Hindlimb muscle (tissue), 1 donor: ENCODE measurements at places on chromosomes 6 and 20.
A peak's percentile ranks its signal among the peaks of the same experiment; 100 is the strongest.

- no peak for DNase-seq
Measured at GRCh38 chr6:57324538-57324937, 7.1 kb downstream of the PRIM2 start.

DNA sequence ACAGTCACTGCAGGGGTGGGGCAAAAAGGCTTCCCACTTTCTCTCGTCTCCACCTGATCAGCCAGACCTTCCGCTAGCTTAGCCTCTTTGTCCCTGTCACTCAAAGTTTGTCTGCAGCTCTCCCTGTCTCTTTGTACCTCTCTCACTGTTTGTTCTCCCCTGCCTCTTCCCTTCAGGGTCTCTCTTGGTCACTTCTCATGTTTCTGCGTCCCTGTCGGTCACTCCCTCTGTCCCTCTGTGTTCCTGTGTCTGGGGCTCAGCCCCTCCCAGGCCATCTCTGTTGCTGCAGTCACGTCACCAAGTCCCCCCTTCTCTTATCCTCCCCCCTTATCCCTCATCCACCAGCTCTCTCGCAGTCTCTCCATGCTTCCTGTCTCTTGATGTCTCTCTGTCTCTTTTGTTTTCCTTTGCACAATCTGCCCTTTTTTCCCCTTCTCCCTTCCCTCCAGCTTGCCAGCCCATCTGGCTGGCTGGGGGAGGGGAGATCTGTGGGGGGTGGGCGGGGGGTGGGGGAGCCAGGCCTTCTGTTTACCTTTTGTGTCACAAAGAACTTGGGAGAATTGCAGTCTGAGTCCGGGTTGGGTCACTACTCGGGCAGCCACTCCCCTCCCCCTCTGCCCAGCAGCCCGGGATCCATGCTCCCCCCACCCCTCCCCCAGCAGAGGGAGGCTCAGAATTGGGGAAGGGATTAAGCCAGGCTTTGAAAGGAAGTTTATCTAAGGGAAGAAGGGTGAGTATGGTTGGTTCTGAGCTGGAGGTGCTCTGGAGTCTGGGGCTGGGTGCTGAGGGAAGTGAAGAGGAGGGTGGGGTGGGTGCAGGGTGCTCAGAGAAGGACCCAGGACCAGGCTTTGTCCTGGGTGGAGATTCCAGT is 32.3 kb downstream of the FOXP4 start:
- DNase-seq: no peak

- DNase-seq: no peak
Measured at GRCh38 chr20:32806356-32806755, 13.4 kb upstream of the MAPRE1 start.

DNA sequence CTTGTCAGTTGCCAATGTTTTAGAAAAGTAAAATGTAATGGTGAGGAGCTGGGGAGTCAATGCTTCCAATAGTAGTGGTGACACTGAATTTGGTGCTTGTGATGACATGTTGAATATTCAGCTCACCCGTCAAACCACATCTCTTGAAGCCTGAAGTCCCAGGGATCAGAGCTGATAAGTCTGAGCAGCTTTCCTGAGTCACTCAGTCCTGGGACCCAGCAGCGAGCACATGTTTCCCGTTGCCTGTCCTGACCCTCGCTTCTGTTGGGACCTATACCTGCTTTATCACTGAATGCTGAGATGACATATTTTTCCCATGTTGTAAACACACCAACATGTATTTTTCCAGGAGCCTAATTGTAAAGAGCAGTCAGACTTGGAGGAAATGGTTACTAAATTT is 693.6 kb downstream of the QKI start:
- DNase-seq: no peak

GRCh38 chr6:142482249-142482648 is 180.4 kb downstream of the ADGRG6 start:
- no peak for DNase-seq

GRCh38 chr20:23039885-23040508 is 4.9 kb downstream of the SSTR4 start:
- DNase-seq: no peak

- DNase-seq: no peak
Measured at GRCh38 chr20:9809271-9809670, 29.6 kb downstream of the PAK5 start.

DNA sequence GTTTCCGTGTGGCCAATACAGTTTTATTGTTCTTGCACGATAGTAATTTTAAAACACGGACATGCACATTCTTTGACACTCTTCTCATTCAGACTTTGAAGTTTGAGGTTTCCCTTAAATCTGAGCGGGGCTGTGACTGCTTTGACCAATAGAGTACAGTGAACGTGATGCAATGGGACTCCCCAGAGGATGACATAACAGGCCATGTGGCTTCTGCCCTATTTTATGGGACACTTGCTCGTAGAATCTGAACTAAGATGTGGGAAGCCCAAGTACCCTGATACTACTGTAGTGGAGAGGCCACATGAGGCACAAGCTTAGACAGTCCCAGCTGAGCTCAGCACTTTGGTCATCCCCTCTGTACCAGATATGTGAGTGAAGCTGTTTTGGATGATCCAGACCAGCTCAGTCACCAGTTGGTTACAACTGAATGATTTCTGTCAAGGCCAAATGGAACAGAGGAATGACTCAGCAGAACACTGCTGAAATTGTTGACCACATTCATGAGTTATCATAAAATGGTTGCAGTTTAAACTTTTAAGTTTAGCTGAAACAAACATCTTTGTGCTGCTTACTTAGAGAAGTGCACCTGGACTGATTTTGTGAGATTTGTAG is 279.4 kb downstream of the RFPL4B start:
- DNase-seq: no peak

DNA sequence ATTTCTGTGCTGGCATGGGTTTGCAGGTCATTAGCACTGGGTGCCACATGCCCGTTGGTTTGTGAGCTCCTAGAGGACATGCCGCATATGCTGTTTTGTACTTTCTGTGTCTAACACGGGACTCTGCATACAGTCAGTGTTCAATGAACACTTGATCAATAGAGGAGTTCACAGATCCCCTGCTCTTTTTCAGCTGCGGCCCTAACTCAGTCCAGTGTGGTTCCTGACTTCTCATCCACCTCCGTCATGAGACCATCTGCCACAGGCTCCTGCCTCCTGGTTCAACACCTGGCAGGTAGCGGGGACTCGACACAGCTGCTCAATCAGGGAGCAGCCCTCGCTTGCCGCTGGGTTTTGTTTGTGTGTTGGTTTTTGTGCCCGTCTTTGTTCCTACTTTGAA is 13.8 kb upstream of the BMP7 start:
- DNase-seq: no peak

GRCh38 chr6:112979830-112980229 is 632.7 kb downstream of the RFPL4B start:
- peak; percentile 25 for DNase-seq

DNA sequence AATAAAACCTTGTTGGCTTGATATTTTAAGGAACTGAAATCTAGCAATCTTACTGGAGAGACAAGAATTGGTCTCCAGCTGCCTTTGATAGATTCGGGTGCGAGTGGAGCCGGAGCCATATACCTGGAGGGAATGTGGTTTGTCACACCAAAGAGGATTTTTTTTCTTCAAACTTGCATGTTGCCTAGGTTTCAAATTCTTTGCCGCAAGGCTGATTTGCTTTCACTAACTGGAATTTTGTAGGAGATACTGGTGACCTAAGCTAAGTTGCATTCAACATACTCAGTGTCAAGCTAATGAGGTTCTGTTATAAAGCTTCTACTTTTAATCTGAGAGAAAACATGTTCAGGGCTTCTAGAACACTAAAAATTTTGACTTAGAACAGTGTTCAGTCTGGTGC is 39.7 kb upstream of the ASIP start:
- no peak for DNase-seq

DNA sequence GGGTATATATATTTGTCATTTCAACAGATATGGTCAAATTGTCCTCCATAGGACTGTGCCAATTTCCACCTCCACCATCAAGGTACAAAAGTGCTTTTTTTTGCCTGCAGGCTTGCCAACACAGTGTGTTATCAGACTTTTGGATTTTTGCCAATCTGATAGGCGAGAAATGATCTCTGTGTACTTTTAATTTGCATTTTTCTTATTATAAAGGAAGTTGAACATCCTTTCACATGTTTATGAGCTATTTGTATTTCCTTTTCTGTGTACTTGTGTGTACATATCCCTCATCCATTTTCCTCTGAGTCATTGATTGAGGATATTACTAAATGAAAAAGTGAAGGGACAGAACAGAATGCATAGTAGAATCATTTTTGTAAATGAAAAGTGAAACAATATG is 39.0 kb upstream of the PTPN1 start:
- DNase-seq: no peak

DNA sequence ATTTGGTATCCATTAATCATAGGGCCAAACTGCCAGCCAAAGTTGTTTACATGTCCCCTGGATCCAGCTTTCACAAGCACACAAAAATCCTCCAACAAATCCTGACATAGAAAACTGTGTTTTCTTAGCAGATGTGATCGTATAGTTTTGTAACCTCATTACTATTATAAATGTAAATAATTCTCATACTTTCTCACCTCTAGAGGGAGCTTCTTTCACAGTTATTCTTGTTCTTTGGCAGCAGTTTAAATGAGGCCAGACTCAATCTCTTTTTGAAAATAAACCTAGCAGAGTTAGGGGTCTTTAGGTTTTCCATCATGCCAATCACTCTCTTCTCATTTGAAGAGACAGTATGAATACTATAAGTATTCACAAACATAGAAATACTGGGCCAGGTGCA is 17.0 kb upstream of the ZNF318 start:
- no peak for DNase-seq

DNA sequence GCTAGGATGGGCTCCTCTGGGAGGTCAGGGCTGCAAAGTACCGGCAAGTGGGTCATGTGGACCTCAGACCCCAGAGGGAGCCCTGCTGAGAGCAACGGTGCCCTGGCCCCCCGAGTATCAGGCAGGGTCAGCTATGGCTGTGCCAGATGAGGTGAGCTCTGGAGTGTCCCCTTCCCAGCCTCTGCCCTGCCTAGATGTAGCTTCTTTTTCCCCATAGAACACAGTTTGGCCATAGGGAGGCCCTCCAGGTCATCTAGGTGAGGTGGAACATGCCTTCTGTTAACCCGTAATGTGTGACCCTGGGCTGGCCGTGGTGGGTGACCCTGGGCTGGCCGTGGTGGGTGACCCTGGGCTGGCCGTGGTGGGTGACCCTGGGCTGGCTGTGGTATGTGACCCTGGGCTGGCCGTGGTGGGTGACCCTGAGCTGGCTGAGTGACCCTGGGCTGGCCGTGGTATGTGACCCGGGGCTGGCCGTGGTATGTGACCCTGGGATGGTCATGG is 21.2 kb upstream of the PCMTD2 start:
- DNase-seq: no peak

- peak; percentile 56 for DNase-seq
Measured at GRCh38 chr6:31737991-31738979, 1.5 kb upstream of the MSH5 start.

DNA sequence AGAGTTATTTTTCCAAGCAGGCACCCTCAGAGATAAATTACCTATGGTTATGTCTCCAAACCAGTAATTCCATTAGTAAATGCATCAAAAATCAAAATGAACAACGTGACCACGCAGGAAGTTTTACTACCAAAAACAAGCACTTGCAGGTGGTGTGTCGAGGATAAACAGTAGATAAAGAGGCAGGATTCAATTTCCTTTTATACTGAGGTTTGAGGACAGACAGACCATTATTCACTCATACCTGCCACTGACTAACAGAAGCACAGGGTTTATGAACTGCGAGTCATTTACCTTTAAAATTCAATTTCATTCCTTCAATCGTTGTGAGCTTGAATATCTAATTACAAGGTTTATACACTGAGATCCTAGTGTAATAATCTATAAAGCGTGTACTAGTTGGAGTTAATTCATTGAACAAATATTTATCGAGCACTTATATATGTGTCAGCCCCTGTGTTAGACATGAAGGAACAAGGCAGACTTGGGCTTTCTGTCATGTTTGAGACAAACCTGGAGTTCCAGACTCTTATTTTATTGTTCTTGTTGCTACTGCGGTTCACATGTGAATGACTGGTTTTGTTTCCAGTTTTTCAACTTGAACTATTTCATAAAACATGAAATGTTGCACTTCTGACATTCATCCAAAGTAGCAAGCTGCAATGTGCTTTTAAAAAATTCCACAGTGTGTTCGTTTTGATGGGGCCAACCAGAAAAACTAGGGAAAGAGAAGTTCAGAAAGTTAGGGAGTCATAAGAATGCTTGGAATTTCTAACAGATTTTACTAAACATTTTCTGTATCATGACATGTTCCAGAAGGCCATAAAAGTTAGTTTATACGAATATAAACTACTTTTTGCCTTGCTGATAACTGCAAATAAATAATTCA is 205.6 kb downstream of the UST start:
- peak; percentile 51 for DNase-seq

DNA sequence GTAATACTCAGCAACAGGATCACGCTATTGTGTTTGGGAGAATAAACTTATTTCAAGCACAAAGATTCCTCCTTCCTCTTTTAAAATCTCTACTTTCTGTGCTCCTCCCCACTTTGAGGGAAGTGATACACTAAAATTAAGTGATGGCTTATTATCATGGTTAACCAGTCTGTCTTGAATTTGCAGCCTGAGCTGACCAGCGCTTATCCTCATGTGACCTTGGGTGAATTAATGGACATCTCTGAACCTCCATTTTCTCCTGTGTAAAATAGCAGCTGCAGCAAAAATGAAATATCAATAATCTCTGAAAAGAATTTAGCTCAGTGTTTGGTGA is 222.6 kb downstream of the BCAS1 start:
- no peak for DNase-seq

- DNase-seq: no peak
Measured at GRCh38 chr6:169958510-169958909, 207.1 kb downstream of the ERMARD start.

- no peak for DNase-seq
Measured at GRCh38 chr6:50271266-50271665, 221.5 kb upstream of the DEFB112 start.

GRCh38 chr6:28254121-28254519 is 2.1 kb upstream of the ZKSCAN4 start:
- no peak for DNase-seq

DNA sequence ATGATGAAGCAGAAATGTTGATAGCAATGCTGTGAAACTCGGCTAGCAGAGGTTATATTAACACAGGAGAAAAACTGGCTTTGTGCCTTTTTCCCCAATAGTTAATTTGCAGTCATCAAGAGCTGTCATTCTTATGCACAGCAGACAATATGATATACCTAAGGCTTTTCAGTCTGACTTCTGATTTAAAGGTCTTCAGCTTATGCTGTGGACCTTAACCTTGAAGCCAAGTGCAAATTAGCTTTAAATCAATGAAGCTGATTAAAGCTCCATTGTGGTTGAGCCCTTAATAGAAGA is 171.6 kb upstream of the ID4 start:
- DNase-seq: no peak

DNA sequence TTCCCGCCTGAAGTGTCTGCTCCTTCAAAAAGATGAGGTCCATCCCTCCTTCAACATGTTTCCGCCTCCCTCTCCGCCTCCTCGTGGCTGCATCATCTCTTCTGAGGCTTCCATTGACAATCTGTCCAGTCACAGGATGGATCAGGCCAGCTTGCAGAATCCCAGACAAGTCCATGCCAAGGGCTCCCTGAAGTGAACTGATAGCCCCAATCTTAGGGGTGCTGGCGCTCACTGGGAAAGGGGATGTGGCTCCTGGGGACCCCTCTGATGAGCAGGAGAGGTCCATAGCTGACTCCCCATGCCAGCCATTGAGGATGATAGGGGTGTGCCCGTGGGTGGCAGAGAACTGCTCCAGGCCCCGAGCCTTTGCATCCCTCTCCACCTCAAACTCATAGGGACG is 48.6 kb upstream of the EMILIN3 start:
- DNase-seq: no peak
